SK-N-DZ (cell line): ENCODE measurements at places on chromosomes 11 and 22.

DNA sequence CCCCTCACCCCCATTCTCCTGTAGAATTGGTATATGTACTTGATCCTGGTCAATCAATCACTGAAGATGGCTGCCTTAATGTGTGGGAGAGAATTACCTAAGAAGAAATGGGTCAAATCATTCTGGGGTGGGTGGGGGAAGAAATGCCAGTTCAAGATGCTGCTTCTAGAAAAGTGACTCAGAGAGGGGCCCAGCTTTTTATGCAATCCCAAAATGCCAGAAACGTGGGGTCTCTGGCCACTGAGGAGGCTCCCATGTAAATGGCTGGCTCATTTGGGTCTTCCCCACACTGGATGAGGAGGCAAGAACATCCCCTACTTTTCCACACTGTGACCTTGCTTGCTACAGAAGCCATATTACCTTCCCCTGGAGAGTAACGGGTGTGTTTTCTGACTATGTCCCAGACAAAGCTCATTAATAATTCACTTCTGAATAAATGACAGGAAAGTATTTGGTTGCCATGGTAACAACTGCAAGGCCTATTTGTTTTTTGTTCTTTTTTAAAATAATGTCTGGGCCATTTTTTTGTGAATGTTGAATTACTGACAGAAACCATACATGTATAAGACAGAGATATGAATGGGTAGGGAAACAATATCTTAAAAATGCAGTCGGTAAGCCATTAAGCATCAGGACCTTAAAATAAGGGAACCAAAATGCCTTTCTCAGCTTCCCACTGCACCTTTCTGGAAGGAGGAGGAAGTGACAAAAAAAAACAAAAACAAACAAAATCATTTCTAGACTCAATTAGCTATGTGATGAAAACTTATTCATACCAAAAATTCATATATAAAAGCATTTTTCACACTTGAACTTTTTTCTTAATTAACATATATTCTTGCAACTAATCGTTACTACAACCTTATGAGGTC lies 32.0 kb downstream of the SLC1A2 start:
- DNase-seq, result no peak

DNA sequence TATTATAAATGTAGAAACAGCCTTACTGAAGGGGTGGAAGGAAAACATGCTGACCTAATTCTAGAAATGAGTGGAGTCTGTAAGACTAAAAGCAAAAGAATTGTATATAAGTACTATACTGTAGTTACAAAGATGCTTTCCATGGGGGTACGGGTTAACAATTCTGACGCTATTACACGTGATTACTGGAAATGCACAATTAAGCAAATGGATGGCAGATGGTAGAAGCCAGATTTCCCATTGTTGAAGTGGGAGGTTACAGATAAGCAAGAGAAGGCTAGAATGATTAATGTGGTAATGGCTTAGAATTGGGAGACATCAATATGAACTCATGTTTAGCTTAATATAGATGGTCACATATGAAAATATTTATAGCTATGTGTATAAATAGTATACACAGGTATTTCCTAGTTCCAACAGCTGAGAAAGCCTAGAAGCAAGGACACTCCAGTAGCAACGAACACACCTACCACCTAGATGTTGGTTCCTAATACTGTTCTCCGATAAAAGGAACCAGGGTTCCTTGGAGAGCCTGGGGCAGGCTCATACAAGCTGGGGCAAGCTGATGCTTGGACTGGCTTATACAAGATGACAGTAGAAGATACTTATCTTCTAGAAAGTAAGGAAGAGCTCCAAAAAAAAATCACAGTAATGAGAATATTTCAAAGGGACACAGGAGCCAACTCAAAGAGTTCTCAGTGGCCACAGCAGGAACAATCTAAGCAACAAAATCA lies 13.5 kb downstream of the SMC1B start:
- DNase-seq, result no peak

GRCh38 chr11:10456519-10456918 lies 1.5 kb downstream of the AMPD3 start:
- peak; percentile 59 for DNase-seq

DNA sequence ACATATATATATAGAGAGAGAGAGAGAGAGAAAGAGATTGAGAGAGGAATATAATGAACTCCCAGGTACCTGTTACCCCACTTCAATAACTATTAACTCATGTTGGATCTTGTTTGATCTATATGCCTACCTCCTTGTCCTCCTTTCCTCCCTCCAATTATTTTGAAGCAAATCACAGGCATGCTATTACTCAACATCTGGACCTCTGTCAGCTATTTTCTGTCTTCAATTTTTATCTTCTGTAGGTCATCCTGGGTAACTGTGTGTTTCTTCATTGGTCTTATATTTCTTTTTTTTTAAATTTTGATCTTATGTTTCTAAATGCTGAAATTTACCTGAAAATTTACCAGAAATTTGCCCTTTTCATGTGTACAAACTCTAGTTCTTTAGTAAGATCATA lies 24.8 kb downstream of the UVRAG start:
- no peak for DNase-seq

- no peak for DNase-seq
Observed at GRCh38 chr11:45042560-45042959, 91.9 kb upstream of the TP53I11 start.

DNA sequence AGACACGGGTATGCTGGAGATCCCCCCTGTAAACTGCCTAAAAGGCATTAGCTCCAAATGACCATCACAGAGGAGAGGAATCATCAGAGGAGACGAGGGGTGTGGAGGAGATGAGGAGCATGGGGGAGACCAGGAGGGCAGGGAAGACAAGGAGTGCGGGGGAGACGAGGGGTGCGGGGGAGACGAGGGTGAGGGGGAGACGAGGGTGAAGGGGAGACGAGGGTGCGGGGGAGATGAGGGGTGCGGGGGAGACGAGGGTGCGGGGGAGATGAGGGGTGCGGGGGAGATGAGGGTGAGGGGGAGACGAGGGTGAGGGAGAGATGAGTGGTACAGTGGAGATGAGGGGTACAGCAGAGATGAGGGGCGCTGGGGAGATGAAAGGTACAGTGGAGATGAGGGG lies 17.5 kb upstream of the GAL start:
- no peak for DNase-seq

GRCh38 chr11:111452146-111452545 lies 60.0 kb downstream of the BTG4 start:
- no peak for DNase-seq

DNA sequence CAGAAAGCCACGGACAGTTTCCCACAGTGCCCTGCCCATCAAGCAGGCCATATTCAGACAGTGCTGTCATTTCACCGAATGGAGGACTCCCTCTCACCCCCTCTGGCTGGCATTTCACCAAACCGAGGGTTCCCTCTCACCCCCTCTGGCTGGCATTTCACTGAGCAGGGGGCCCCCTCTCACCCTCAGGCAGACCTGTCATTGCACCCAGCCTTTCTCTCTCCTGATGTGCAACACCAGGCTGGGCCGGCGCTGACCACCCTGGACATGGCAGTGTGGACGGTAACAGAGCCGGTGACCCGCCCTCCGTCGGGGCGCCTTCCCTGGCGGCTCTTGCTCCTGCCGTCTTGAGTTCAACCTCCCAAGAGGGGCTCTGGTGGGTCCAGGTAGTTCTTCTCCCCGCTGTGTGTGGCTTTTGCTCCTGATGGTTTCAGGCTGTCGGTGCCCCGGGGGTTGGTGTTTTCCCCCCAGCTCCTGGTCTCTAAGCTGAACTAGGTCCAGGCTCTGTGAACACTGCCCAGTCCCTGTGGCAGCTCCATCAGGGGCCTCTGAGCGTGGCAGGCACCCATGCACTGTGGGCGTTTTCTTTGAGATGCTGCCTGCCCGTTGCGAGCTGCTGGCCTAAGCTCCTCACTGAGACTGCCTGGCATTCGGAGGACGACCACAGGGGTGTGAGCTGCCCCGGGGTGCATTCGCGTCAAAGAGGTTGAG lies 46.9 kb downstream of the SMIM38 start:
- no peak for DNase-seq

DNA sequence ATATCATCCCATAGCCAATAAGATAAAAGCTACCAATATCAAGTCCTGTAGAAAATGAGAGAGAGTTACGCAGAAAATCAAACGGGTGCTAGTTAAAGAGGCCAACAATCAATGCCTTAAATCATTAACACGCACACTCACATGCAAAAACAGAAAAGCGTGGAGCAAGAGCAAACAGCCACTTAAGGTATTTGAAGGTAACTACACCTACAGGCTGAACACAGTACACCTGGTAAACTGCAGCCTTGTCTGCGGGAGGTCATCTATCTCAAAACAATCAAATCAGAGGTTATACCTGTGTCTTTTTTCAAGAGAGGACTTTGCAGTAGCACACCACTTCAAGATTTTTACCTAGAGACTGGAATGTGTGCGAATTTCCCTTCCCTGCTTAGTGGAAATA lies 23.6 kb downstream of the SLC35F2 start:
- no peak for DNase-seq

DNA sequence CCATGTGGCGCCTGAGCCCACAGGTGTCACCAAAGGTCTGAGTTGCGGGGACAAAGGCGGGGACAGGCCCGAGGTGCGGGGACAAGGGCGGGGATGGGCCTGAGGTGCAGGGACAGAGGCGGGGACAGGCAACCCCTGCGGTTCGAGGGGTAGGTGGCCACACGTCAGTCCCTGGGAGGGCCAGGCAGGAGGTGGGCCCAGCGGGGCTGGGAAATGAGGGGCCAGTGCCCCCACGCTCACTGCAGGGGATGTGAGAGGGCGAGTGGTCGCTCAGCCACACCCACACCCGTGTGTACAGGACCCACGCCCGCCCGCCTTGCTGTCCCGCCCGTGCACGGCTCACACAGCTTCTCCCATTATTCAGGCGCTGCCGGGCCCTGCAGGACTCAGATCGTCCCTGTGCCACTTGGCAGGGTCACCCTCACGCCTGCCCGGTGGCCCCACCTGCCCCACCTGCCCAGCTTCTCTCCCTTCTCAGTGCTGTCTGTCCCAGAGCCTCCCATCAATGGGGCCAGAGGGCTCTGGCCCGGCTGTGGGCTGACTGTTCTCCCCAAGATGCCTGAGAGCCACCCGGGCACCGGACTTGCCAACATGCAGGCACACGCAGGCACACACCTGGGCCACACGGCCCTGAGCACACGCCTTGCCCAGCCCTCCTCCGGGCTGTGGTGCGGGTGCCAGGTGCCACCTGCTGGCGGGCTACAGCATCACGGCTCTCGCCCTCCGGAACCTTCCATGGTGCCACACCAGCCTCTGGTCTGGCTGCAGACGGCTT lies 14.2 kb upstream of the MUC6 start:
- peak; percentile 61 for DNase-seq

DNA sequence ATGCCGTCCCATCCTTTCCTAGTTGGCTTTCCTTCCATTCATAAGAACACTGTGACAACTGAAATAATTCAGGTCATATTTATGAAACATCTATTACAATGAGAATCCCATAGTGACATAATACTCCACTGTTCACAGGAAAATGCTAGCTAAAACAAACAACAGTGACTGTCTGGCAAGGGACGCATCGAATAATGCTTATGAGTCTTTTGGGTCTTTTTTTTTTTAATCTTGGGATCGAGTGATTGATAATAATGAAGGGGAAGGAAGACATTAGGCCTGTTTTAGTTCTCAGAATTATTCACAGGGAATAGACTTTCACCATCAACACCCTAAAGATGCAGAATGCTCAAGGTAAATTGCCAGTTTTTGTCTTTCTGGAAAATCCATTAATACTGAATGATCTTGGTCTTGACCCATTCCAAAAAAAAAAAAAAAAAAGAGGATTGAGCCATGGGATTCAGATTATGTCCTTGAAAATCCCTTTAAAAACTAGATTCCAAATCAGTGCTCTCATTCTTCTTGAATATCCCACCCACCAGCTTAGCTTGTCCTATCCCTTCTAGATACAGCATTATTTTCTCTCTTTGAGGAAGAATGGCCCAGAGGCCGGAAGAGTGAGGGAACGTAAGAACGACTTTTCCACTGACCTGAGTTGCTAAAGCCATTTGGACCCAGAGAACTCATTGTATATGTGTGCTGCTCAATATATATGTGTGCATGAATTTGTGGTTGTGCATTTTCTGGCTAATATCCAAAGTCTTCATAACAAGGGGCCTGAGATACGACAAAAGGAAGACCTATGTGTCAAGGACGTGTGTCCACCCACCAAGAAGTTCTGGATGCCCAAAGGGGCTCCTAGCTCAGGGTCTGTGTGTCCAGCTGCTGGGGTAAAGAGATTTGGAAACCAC lies 35.2 kb upstream of the CREB3L1 start:
- no peak for DNase-seq

DNA sequence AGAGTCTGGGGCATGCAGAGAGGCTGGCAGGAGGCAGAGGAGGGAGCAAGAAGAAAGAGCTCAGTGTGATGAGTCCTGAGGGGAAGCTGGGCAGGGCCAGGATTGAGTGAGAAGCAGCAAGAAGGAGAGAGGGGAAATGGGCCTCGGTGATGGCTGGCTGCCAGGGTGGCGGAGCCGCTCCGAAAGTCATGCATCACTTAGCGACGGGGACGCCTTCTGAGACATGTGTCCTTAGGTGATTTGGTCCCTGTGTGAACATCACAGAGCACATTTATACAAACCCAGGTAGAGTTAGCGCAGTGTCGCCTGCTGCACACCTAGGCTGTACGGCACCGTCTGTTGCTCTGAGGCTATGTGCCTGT lies 15.1 kb downstream of the TBC1D22A start:
- no peak for DNase-seq

- DNase-seq, result no peak
Observed at GRCh38 chr22:36110306-36110881, 50.2 kb downstream of the APOL3 start.
